ENCODE measurements at places on chromosomes 16 and 17.

GRCh38 chr17:1013729-1014090 lies 16.8 kb downstream of the TIMM22 start:
- no peak for DNase-seq

DNA sequence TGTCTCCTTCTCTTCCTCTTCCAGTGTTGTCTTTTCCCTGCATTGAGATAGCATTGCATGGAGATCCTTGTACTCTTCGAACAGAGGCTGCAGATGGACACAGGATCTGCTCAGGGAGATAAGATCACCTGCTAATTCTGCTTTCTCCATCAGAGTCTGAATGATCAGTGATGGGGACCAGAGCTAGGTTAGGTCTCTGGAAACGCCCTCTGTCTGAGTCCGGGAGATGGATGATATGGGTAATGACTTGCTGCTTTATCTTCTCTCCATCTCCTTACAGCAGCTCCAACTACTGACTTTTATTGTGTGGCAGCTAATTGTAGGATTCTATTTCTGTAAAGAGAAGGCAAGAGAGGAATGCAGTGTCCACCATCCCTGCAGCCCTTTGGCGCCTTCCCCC lies 435.6 kb downstream of the WWOX start:
- DNase-seq = no peak

- DNase-seq = no peak
Observed at GRCh38 chr16:83776944-83777343, 30.8 kb upstream of the HSBP1 start.

DNA sequence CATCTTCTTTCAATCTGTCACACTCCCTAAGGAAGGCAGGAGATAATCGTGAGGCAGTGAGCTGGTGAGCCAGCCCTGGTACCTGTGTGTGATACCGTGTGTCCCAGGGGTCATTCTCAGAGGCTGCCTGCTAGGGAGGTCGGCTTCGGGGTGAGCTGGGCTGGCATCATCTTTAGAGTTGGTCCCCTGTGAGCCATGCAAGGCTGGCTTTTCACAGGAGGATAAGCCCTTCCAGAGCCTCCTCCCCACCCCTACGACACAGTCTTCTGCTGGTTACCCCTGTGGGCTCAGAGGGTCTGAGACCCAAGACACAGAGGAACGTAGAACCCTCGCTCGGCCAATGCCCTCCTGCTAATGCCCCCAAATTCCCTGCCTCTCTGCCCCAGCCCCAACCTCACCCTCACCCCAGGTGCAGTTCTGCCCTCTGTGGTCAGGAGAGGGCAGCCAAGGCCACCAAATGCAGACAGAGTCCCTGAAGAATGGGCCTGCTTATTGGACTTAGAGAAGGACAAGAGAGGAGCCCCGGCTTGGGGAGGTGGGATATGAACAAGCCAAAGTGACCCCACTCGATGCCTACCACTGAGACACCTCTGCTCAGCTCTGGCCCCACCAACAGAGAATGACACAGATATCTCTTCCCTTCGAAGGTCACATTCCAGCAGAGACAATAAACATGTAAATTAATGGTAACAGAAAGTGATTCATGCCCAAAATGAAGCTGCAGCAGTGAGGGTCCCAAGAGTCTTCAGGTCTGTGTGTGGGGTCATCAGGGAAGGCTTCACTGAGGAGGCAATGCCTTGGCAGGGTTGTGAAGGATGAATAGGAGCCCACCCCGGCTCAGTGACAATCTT lies 80.8 kb upstream of the CCL1 start:
- no peak for DNase-seq

DNA sequence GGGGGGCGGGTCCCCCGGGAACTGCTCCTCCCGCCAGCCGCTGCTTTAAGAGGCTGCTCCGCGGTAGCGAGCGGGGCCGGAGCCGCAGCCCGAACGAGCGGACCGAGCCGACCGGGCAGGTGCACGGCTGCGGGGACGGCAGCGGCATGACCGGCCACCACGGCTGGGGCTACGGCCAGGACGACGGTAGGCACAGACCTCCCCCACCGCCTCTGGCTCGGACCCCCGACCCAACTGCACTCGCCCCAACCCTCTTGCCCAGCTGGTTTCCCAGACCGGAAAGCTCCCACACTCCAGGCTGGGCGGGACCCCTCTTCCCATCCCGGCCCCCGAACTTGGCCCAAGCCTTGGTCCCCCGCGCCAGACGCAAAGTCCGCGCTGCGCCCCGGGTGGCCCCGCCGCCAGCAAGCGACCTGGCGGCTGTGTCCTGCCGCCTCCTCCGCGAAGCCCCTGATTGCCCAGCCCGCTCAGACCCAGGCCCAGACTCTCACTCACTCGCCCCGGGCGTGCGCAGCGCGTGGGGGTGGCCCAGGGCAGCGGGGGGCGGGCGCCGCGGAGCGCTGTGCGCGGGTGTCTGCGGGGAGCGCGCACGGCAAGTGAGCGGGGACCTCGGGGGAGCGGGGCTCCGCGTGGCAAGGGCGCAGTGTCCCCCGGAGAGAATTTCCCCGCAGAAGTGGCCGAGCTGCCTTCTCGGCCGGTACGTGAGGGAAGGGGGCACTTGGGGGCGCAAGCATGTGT lies at the start of gene CA7:
Gene CA7, plus strand, starts transcription at position 73 of the 738 bp plus-strand sequence. Its CDS starts 74 bp downstream, at position 147.
- no peak for DNase-seq

- DNase-seq = no peak
Observed at GRCh38 chr16:54412037-54412436, 125.5 kb upstream of the IRX3 start.

DNA sequence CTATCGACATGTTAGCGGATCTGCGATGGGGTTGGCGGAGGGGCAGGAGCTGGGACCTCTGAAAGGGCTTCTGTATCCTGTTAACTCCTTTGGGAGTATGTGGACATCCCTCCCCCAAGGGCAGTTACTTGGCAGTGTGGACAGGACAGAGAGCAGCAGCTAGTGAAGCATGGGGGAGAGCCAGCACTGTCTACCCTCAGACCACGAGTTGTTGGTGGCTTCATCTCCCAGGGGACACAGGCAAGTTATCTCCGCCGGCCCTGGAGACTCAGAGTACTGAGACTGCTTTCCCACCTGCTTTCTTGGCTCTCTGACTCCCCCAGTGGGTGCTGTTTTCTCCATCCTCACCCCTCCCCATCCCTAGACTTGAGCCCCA lies 5.3 kb upstream of the GFAP start:
- DNase-seq = no peak

- no peak for DNase-seq
Observed at GRCh38 chr17:8904686-8905085, 37.2 kb upstream of the PIK3R6 start.

GRCh38 chr17:45771271-45771959 lies 12.7 kb upstream of the CRHR1 start:
- DNase-seq = no peak

DNA sequence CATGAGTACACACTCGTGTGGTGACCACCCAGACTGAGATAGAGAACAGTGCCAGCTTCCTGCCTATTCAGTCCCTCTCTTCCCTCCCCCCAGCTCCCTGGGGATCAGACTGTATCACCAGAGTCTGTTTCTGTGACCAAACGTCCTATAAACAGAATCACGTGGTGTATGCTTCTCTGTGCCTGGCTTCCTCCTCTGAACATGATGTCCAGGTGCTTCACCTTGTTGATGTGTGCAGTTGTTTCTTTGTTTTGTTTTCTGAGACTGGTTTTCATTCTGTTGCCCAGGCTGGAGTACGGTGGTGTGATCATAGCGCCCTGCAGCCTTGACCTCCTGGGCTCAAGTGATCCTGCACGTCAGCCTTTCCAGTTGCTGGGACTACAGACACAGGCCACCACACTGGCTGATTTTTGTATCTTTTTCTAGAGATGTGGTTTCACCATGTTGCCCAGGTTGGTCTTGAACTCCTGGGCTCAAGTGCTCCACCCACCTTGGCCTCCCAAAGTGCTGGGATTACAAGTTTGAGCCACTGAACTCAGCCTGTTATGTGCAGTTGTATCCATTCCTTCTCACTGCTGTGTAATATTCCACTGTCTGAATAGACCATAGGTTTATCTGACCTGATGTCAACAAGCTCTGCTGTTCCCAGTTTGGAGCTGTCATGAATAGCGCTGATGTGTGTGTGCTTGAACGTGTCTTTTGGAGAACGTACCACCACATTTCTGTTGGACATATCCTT lies 28.9 kb upstream of the PRM1 start:
- DNase-seq = no peak

GRCh38 chr17:28365487-28365886 lies 488 bp upstream of the SEBOX start:
- no peak for DNase-seq

DNA sequence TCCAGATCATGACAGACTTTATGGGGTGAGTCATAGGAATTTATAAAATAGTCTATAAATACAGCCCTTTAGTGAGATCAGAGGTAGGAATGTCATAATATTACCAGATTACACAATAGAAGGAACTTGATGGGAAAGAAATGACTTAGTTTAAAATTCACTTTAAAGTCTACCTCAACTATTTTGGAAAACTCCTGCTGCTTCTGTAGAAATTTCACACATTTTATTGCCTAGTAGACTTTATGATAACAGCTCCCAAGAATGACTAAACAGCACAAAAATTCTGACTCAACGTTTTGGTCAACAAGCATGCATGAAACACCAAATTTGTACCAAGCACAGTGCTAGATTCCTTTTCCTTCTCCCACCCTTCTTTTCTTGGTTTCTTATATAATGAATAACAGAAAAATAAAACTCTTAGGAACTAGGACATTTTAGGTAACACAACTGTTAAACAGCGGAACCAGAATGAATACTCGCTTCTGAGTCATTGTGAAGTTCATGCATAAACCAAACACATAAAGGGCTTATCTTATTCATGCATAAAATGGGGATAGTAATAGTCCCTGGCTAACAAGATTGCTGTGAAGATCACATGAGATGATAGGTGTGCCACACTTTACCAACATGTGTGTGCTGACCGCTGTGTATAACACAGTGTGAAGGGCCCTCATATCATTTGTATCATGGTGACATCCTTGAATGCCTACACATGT lies 243.9 kb downstream of the CDH8 start:
- peak; percentile 52 for DNase-seq

GRCh38 chr16:6977916-6978315 lies 354.7 kb upstream of the RBFOX1 start:
- DNase-seq = no peak

DNA sequence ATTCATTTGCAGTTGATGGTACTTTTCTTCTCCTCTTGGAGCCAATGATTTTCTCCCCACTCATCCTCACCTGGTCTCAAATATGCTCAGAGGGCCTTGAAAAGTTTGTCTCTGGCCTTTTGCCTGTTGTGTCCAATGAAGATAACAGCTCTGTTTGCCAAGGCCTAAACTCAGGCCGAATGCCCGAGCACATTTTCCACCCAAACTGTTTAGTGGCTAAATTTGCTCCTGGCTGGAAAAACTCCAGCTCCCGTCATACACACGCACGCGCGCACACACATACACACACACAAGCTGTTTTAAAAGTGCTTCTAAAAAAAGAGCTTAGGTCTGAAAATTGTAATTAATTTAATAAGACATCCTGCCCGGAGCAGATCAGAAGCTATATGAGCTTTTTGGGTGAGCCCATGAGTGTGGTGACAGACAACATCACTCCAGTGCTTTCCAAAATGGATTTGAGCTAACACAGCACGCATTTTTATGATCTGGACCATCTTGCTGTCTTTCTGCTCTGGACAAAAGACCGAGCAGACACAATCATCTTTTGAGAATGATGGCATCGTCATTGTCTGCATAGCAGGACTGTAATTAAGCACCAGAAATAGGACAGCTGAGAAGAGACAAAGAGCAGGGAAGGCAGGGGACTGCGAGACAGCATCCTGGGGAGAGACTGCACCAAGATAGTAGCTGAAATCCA lies 48.9 kb downstream of the IRX6 start:
- peak; percentile 22 for DNase-seq

- DNase-seq = no peak
Observed at GRCh38 chr17:44840274-44840673, 7.4 kb upstream of the HIGD1B start.

- no peak for DNase-seq
Observed at GRCh38 chr17:51992864-51993416, 165.6 kb downstream of the CA10 start.

- DNase-seq = no peak
Observed at GRCh38 chr16:58506241-58507194, 6.6 kb downstream of the NDRG4 start.

- DNase-seq = no peak
Observed at GRCh38 chr16:8796469-8797363, 723 bp downstream of the TMEM186 start.

GRCh38 chr17:72176951-72177660 lies 56.3 kb downstream of the SOX9 start:
- DNase-seq = no peak

DNA sequence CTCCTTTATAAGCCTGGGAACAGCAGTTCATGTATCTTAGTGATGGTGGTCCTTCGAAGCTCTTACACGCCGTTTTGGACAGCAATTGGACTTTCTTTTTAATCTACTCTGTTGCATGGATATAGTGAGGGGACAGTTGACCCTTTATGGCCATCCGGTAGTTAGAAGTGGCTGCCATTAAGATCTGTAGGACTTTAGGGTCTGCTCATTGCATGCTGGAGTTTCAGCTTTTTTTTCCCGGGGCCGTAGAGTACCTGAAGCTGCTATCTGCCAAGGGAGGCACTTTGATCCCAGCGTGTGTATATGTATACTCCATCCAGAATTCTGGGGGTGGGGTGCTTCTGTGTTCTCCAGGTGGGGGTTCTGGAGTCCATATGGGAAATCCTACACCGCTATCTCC lies 1.2 kb downstream of the CYB5D1 start:
- DNase-seq = no peak

- no peak for DNase-seq
Observed at GRCh38 chr17:82390860-82391435, 19.4 kb downstream of the UTS2R start.

- DNase-seq = no peak
Observed at GRCh38 chr16:3698941-3699340, 18.4 kb downstream of the TRAP1 start.

DNA sequence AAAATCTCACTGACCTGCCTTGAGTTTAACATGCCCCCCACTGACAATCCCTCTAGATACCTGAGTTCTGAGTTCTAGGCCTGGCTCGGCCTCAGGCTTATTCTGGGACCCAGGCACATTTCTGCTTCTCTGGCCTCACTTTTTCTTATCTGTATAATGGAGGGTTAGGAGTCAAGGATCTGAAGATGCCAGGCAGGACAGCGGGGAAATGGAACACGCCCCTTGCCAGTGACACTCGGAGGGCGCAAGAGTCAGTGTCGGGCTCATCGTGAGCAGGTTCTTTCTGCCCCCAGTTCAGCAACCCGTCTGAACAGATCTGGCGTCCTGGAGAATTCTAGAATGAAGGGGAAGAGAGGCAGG lies 567 bp upstream of the MT3 start:
- DNase-seq = no peak

- no peak for DNase-seq
Observed at GRCh38 chr16:25676820-25677219, 14.9 kb upstream of the HS3ST4 start.

GRCh38 chr17:76046064-76046463 lies 19.0 kb upstream of the EVPL start:
- no peak for DNase-seq

All from AG20443 (cell line).